Activated CD4-positive, alpha-beta T cell treated with anti-CD3 and anti-CD28 coated beads, Interleukin-2, amount 10 ng/mL, durations not matched to agents 24 days and 14 days (primary cell): ENCODE measurements at places on chromosomes 7 and 10. TPM values are rescaled to one million over a fixed set of nuclear protein-coding genes. Genes with fewer than 3 reads are reported as not detected.

GLCCI1 gene
- total RNA-seq = 10.1 and 10.9 TPM in 2 replicates

FOXI2 gene
- total RNA-seq = not detected in 2 replicates

DKK1 gene
- total RNA-seq = not detected in 2 replicates

ZNF804B gene
- total RNA-seq = not detected in 2 replicates

RBM20 gene
- 0.05 TPM in 1 of 2 replicates, not detected in the other for total RNA-seq

TCAF1 gene
- 12.6 and 13.5 TPM in 2 replicates for total RNA-seq

TMEM176B gene
- not detected in 2 replicates for total RNA-seq

ZCWPW1 gene
- 1.7 and 2.6 TPM in 2 replicates for total RNA-seq
